NCI-H524 treated with DMSO at 0.1 percent for 48 hours (cell line): ENCODE measurements at places on chromosomes 12 and 14.

- no peak for DNase-seq
Measured at GRCh38 chr12:21659383-21659782, 1.7 kb upstream of the LDHB start.

DNA sequence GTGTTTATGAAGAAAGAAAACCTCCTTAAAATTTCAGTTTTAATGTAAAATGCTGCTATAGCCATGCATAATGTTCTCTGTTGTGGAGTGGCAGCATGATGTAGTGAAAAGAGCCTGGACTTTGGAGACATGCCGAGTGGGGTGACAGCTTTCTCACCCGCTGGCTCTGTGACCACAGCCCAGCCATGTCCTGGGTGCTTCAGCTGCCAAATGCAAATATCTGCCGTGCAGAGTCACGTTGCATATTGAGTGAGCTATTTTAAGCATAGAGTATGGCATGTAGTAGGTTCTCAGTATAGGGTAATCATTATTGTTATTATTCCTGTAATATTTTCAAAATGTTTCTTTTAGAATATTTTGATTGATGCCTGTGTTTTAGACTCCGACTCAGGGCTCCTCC is 15.5 kb upstream of the TCTN2 start:
- no peak for DNase-seq

DNA sequence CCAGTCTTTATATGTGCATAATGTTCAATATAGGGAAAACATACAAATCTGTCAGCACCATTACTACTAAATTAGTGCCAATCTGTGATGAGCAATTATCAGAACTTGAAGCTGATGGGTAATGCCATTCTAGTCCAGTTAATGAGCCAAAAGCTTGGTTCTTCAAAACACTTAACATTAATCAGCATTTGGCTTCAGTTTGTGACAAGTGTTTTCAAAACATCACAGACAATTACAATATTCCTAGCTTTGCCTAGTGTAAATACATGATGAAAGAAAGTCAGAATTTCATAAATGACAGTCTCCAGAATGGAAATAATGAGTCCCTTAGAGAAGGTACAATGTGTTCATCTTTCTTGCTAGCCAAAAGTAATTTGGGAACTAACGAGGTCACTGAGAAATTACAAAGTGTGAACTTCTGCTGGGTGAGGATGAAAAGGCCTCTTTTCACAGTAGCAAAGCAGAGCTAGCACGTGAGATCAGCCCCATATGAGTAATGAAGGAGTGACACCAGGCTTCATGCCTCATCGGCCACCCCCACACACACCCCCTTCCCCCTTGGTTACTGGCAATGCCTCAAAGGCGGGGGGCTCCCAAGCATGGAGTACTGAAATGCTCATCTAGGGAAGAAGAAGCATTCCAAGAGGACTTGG is 180.6 kb upstream of the EEA1 start:
- DNase-seq: peak; percentile 20

DNA sequence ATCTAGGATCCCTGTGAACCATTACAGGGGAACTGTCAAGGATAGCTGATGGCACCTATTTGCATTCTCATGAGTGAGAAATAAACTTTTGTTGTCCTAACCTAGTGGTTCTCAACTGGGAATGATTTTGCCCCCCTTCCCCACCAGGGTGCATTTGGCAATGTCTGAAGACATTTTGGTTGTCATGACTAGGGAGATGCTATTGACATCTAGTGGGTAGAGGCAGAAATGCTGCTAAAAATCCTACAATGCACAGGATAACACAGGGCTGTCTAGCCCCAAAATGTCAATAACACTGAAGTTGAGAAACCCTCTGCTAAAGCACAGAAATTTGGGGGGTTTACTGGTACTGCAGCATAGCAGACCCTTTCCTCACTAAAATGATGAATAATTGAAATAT is 140.9 kb upstream of the SRRM4 start:
- no peak for DNase-seq

GRCh38 chr14:104705340-104706047 is 16.1 kb downstream of the INF2 start:
- DNase-seq: no peak

- no peak for DNase-seq
Measured at GRCh38 chr14:100076133-100076532, 10.9 kb downstream of the EVL start.

DNA sequence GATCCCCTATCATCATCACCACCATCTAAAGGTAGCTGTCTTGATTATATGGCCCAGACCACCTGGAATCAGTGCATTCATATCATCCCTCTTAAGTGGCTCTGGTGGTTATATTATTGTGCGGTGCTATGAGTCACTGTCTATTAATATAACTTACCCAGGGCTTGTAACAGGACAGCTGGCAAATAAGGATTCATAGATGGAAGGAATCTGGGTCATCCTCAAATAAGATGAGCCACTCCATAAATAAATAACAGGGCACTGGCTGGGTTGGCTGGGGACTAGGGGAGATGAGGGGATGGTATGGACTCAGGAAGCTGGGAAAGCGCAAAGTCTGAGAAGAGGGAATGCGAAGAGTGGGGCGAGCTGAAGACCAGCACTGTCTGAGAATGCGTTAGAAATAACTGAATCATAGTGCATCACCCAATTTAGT is 216.1 kb downstream of the NUAK1 start:
- DNase-seq: no peak

- no peak for DNase-seq
Measured at GRCh38 chr12:107523775-107524535, 161.6 kb upstream of the PWP1 start.

GRCh38 chr14:102516531-102517391 is 7.2 kb upstream of the ANKRD9 start:
- DNase-seq: no peak

DNA sequence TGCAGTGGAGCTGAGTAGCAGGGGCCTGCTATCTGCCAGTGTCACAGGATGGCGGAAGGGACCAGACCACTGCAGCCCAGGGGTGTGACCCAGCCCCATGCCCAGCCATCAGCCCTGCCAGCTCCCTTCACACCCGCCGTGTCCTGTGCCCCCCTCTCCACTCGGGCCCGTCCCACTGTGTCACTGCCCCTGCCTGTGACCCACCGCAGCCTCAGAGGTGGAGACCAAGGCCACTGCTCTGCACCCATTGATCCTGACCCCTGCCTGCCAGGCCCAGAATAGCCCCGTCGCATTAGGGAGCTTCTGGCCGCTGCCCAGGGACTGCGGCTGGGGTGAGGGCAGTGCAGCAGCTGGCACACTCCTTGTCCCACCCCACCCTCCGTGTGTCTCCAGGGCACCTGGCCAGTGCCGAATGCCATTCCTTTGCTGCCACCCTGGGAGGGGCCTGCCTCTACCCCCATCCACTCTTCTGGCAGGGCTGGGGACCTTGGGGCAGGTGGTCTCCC is 2.1 kb upstream of the CRIP2 start:
- DNase-seq: no peak

GRCh38 chr14:25049568-25050268 is at the start of gene STXBP6:
Gene STXBP6, minus strand, starts transcription at chr14:25050147. Its CDS starts 75,329 bp downstream, at chr14:24974818.
- DNase-seq: no peak
